Activated naive CD4-positive, alpha-beta T cell treated with anti-CD3 and anti-CD28 coated beads, Interleukin-2, amount 10 ng/mL, durations not matched to agents 7 days and 5 days (primary cell): ENCODE measurements at places on chromosomes 1 and 21.

DNA sequence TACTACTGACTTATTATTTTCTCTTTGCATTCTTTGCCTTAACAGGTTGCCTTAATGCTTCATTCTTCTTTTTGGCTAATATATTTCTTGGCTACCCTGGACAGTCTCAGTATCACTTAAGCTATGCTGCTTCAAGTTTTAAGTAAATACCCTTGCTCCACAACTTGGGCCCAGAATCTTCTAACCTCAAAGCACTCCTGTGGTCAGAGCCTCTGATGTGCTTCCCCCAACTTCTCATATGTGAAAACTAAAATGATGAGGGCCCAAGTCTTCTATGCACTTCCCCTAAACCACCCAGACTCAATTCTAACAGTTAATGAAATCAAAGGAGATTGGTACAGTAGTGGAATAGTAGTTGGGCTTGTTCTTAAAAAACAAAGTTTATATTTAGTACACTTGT is 314.1 kb downstream of the PLPP3 start:
- DNase-seq, result no peak

- DNase-seq, result no peak
Measured at GRCh38 chr1:64976361-64976760, 10.0 kb upstream of the JAK1 start.

GRCh38 chr1:189859385-189859977 is 618.2 kb downstream of the BRINP3 start:
- peak; percentile 35 for DNase-seq

DNA sequence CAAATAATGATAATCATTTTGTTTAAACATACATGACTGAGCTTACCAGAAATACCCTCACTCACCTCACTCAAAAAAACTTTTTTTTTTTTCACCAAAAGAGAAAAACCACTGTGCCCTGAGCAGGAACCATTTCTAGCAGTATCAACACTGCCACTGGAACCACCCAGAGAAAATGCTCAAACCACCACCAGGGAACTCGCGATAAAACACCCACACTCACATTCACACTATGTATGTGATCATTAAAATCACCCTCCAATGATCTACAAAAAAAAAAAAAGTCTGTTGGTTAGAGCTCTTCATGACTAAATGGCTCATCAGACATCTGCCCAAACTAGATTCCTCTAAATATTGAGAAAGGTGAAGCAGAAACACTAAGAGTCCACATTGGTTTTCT is 11.5 kb downstream of the TIAM1 start:
- DNase-seq, result no peak

DNA sequence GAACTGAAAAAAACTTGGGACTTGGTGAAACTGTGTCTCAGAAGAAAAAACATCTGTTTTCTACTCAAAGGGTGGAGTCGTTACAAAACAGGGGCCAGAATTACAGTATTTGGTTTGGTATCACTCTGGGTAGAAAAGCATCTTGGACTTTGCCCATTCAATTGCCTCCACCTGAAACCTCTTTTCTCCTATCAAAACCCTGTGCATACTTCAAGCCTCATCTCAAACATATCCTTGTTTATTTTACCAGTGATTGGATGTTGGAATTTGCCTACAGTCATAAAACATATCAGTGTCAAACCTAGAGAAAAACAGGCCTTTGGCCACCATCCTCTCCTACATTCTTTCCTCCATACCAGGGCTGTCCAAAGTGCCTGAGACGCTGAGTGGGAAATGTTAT is 281.5 kb downstream of the PLPP3 start:
- DNase-seq, result no peak
